ENCODE measurements at places on chromosomes 1 and 21.

GRCh38 chr1:81678779-81679178, 122.0 kb upstream of the ADGRL2 start:
- no peak for DNase-seq

DNA sequence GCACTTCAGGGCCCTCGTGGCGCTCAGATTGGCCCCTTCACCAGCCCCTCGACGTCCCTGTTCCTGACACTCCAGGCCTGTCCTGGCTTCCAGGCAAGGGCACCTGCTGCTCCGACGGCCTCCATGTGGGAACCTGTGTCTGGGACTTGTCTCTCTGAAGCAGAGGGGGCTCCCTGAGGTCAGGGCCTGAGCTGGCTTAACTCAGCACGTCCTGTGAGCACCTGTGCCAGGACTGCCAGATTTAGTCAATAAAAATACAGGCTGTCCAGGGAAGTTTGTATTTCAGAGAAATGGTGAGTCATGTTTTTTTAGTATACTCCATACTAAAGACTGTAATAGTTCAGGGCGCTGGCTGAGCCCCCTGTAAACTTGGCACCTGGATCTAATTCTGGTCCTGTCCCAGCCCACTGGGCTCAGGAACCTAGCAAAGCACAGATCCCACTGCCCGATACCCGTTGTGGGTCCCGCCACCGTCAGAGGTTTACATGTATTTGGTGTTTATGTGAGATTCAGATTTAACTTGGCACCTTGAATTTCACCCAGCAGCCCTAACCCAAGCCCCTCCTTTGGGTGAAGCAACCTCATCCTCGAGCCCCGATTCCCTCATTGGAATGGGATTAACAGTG, 109.9 kb upstream of the IFFO2 start:
- DNase-seq = no peak

- no peak for DNase-seq
Measured at GRCh38 chr1:94422115-94422820, 4.1 kb downstream of the ABCD3 start.

DNA sequence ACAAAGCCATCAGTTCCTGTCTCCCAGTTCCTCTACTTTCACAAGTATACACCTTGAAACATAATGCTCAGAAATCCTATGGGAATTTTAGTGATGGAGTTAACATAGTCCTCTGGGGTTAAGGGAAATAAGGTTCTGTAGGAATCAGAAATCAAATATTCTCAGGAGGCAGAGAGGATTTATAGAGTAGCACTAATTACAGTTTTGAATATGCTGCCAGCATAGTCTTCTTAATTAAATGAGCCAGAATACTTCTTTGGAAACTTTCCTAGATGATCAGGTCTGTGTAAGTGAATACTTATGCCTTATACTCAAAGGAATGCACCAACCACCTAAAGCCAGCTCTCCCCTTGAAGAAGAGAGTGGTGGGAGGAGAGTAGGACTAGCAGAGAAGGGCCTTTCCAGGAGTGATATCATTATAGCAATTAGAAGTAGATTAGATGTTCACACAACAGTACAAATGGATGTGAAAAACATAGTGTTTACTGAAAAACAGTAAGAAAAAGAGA, 31.4 kb upstream of the DIRAS3 start:
- DNase-seq = no peak

- DNase-seq = no peak
Measured at GRCh38 chr1:202540014-202540413, 170.2 kb downstream of the SYT2 start.

DNA sequence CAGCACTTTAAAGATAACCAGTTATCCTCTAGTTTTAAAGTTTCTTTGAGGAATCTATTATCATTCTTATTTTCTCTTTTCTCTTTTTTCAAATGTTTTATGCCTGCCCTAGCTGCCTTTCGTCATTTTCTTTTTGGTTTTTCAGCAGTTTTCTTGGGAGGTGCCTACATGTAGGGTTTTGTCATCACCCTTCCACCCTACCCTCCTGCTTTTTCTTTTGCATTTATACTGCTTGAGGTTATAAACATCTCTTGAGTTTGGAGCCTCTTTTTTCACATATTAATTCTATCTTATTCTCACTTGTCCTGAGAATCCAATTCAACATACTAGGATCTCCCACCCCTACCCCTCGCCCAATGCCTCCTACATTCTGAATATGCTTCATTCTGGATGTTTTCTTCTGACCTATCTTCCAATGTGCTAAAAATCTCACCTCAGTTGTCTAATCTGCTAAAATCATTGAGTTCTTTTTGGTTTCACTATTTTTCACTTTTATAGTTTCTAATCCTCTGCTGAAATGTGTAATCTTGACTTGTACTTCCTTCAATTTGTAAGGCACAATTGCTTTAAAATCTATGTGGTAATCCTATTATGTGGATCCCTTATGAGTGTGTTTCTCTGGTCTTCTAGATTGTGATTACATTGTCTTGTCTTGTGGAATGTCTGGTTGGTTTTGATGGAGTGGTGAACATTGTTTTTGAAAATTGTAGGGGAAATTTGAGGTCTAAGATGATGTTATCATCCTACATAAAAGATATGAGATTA, 38.7 kb downstream of the MIA3 start:
- DNase-seq = no peak

GRCh38 chr1:206738370-206739366, 31.9 kb upstream of the IL19 start:
- no peak for DNase-seq

- no peak for DNase-seq
Measured at GRCh38 chr1:110055493-110056284, 14.8 kb downstream of the ALX3 start.

DNA sequence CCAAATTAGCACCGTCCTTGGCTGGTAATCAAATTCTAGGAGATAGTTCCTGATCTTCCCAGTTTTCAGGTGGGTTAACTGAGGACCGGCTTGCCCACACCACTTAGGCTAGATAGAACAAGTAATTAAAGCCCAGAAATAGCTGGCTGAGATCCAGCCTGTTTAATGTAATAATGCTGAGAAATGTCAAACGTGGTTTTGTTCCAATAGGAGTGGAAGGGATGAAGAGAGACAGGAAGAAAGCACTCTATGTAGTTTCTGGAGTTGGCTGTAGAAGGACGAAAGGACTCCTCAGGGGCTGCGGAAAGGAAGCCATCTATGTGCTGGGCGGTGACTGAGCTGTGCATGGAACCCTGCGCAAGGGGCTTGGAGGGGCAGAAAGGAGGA, 18.6 kb downstream of the NAV1 start:
- DNase-seq = no peak

DNA sequence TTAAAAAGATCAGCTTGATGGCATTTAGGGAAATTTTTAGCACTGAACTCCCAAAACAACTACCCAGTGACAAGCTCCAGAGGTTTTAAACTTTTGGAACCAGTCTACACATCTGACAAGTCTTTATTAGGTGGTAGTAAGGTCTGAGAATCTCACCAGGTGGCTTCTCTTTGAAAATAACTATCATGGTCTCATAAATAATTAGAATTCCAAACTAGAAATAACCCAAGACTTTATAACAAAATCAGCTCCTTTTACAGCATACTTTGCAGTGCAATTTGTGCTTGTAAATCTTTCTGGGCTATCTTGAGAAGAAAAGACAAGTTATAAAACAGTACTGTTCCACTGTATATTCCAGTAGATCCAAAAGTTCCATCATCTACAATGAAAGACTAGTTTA, 108.7 kb downstream of the LTN1 start:
- no peak for DNase-seq

DNA sequence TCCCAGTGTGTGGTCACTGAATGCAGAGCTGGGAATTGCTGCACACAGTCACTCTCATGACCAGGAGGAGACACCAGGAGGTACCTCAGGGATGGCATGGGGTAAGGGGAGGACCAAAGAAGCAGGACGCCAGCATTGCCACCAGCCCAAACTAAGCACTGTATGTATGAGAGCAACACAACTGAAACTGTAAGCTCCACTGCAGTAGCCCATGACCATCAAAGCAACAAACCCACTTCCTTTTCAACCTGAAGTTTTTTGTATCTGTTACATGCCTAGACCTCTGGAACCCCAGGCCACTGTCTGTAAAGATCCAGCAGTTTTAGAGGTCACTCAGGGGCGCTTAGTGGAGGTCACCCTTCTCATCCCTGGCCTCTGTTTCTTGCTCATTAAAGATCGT, 164.3 kb downstream of the SETD4 start:
- no peak for DNase-seq

GRCh38 chr1:200634261-200635122, 13.9 kb upstream of the KIF14 start:
- no peak for DNase-seq

GRCh38 chr1:61198554-61198953, 116.2 kb downstream of the NFIA start:
- DNase-seq = no peak

DNA sequence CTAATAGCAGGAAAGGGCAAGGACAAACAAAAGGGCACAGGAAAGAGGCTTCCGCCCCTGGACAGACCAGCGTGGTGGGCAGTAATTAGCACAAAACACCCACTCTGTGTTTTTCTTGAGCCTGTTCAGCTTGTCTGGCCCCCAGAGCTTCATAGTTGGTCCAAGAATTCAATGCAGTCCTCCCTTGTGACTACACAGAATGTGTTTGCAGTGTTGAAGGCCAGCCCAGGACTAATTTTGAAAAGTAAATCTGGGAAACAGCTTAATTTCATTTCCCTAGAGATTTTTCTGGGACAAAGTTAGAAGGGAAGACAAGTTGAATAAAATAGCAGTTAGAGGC, 49.2 kb upstream of the LMO4 start:
- no peak for DNase-seq

DNA sequence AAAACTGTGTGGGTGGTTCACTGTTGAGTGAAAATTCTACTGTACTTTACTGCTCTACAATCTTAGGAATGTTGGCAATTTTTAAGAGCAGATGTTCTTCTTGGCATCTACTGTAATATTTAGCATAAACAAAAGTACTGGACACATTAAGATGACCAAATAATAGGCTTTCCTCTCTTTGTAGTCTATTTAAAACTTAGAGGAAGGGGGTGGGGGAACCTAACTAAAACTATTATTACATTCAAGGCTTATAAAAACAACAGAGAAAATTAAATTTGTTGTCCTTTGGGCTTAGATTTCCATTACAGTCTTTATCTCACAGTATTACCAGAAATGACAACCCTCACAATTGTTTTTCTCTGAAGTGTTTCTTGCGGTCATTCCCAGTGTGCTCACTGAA, 181.2 kb downstream of the PLPPR4 start:
- no peak for DNase-seq

GRCh38 chr21:37522641-37523295, 156.2 kb downstream of the DYRK1A start:
- DNase-seq = no peak

DNA sequence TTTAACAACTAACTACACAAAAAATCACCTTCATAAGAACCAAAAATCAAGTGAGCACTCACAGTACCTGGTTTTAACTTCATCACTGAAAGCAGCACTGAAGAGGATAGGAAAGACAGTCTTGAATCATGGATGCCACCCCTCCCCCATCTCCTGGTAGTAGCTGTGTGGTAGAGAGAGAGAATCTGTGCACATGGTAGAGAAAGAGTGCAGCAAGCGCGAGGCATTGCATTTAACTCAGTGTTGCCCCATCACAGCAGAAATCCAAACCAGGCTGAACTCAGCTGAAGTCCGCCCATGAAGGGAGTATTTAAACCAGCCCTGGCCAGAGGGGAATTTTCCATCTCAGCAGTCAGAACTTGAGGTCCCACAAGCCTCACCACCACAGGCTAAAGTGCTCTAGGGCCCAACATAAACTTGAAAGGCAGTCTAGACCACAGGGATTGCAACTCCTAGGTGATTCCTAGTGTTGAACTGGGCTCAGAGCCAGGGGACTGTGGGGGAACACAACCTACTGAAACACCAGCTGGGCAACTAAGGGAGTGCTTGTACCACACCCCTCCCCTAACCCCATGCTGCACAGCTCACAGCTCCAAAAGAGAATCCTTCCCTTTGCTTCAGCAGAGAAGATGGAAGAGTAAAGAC, 38.4 kb downstream of the VAV3 start:
- DNase-seq = no peak

DNA sequence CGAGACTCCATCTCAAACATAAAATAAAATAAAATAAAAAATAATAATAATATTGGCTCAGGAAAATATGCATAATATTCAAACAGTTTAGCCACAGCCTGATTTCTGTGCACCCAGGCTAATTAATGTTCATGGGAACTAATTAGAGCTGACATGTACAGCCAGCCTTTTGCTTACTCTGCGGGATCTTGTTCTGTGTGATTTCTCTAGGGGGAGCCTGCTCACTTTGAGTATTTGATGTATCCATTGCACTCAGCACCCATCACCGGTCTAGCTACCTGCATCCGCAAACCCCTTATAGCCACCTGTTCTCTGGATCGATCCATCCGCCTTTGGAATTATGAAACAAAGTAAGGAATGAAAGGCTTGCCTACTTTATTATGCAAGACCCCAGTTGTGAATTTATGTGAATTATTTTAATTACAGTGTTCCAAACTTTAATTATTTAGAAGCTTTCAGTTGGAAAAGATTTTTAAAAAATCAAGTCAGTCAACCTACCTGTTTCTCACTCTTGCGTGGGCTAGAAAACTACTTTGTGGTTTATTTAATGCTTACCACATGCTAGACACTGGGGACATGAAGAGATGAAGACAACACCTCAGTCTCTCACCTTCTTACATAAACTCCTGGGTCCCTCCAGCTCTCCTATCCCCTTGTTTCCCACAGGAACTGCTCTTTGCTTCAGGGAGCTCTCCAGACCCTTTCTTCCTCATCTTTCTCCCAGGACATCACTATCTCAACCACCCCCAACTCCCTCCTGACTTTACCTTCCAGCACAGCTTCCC, 25.4 kb downstream of the CFAP57 start:
- no peak for DNase-seq

GRCh38 chr1:5501206-5501930, 490.9 kb downstream of the NPHP4 start:
- DNase-seq = no peak

DNA sequence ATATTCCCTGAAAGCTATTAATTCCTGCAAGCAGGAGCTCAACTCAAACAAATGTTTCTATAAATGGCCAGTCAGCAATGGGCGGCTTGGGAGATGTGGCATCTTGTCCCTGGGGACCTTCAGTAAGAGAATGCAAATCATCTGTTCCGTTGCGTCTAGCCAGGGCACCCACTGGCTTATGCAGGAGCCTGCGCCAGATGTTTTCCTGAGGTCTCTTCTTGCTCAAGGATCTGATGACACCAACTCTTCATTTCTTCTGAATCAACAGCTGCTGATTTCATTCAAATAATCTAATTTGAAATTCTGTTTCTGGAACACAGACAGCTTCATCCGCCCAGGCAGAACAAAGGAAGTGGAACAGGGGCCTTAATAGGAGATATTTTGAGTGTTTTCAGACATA, 70.0 kb upstream of the AJAP1 start:
- no peak for DNase-seq

- no peak for DNase-seq
Measured at GRCh38 chr1:80385650-80386049, 1379.1 kb upstream of the ADGRL4 start.

- no peak for DNase-seq
Measured at GRCh38 chr1:4109628-4109940, 209.5 kb upstream of the C1orf174 start.

GRCh38 chr1:230120289-230120920, 53.4 kb downstream of the GALNT2 start:
- no peak for DNase-seq

- DNase-seq = no peak
Measured at GRCh38 chr1:226622012-226622411, 73.4 kb downstream of the STUM start.

- no peak for DNase-seq
Measured at GRCh38 chr1:22788254-22788661, 77.6 kb downstream of the EPHB2 start.
